ENCODE measurements at places on chromosomes 3 and 15.

DNA sequence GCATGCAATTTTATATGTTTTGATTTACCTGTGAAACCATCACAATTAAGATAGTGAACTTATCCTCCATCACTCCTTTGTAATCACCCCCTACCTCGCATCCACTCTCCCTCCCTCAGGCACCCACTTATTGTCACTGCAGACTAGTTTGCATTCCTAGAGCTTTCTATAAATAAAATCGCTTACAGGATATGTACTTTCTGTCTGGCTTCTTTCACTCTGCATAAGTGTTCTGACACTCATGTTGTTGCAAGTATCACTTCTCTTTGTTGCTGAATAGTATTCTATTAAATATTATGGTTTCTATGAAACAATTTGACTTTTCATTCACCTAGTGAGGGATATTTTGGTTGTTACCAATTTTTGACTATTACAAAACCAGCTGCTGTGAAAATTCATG is 139.3 kb downstream of the RSRC1 start:
- no peak for DNase-seq

DNA sequence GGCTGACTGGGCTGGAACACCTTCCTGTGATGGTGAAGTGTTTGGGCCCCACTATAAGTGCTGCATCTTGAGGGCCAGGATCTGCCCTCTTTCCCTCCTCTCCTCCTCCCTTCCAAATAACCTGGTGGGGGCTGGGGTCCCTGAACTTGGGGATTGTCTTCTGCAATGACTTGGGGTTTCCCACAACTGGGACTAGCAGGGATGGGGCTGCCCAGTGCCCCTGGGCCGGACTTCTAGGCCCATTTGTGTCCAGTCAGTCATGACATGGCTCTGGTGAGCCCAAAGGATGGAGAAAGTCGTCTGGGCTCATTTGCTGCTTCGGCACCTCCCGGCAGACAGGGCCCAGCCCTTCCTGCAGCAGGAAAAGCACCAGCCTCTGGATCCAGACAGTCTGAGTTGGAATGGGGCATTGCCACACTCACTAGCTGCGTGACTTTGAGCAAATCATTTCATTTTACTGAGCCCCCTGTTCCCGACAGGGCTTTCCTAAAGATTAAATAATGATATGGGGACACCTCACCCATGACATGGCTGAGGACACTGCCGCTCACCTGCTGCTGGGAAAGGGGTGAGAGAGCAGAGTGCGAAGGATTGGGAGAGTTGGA is 113.2 kb downstream of the DNAJB8 start:
- no peak for DNase-seq

DNA sequence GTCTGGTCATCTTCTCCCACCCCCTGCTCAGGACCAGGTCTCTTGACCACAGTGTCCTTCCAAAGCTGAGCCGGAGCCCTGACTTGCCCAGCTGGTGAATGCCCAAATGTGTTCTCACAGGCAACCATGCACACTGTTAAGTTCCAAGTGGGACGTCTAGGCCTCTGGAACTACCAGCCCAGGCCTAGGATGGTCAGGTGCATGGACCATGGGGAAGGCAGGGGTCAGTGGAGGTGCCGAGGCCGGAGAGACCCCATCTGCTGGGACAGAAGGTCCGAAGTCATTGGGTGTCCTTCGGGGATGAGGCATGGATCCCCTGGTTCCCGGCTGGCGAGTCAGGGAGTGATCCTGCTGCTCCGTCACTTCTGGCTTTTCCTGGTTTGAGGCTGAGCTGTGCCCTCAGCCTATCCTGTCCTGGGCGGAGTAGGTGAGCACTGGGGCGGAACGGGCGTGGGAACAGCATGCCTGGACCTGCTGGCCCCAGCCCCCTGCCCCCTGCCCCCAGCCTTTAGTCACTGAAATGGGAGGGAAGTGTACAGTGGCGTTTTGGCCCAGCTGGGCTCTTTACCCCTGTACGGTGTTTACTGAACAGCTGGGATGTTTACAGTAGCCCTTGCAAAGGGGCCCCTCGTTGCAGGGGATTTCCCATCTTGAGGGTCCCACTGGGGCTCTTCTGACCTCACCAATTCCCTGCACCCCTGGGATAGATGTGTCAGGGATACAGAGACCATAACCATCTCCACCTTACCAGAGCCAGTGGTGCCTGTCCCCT is 12.1 kb downstream of the SEMA3F start:
- DNase-seq = peak; percentile 93

GRCh38 chr3:82462977-82463376 is 701.5 kb upstream of the GBE1 start:
- no peak for DNase-seq

- no peak for DNase-seq
These were observed 148.0 kb downstream of the TP63 start for GRCh38 chr3:189779166-189779565.

DNA sequence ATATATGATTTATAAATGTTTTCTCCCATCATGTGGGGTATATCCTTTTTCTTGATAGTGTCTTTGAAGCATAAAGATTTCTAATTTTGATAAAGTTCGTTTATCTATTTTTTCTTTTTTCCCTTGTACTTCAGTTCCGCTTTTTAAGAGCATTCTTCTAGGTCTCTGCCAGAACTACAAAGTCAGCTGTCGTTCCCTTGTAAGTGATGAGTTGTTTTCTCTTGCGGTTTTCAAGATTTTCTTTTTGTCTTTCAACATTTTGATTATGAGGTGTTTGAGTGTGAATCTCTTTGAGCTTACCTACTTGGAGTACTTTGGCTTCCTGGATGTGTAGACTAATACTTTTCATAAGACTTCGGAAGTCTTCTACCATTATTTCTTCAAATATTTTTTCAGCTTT is 9.3 kb upstream of the PRICKLE2 start:
- no peak for DNase-seq

- no peak for DNase-seq
These were observed 360.4 kb upstream of the CDIN1 start for GRCh38 chr15:36218991-36219390.

DNA sequence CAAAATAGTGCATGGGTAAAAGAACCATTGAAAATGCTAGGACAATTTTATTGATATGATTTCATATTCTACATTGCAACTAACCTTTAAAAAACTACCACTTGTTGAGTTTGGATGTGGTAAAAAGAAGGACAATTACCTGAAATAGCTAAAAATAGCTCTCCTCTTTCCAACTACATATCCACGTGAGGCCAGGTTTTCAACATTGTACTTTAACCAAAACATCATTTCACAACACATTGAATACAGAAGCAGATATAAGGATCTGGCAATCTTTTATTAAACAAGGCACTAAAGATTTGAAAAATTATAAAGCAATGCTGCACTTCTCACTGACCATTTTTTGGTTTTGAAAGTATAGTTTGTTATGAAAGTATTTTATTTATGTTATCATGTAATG is 28.1 kb upstream of the MRPL3 start:
- DNase-seq = no peak

- DNase-seq = no peak
These were observed 526.8 kb downstream of the VGLL3 start for GRCh38 chr3:86464180-86464579.

GRCh38 chr3:72702997-72703396 is 145.2 kb downstream of the SHQ1 start:
- no peak for DNase-seq

DNA sequence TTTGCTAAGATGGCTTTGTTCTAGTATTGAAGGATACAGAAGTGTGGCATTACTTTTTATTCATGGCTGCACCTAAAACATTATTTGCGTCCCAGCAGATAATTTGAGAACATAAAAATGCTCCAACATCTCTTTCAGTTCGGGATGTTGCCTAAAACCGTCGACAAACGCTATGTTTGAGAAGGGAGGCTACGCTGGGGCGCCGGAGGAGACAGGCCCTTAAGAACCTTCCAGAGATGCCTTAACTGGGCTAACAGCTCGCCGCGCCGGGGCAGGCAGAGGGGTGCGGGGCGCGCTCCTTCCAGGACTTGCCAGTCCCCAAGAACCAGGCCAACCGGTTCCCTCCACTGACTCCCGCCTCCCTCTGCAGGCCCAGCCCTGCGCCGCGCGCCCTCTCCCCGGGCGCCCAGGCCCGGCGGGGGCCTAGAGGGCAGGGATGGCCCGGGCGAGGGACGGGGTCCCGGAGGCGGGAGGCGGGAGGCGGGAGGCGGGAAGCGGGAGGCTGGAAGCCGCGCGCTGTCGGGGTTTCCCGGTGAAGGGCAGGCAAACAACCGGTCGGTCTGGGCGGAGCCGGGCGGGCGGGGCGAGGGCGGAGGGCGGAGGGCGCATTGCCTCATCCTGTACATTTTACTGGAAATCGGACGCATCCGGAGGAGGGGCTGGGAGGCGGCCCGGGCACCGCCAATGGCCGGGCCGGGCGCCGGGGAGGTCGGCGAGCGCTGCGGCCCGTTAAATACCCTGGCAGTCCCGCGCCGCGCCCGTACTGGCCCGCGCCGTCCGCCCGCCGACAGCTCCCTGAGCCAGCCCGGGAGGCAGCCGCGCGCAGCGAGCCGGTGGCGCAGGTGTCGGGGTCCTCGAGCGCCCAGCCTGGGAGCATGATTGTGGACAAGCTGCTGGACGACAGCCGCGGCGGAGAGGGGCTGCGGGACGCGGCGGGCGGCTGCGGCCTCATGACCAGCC is at the start of gene NFKBIZ:
TSS of gene NFKBIZ (plus strand) at position 761 of the 960 bp plus-strand sequence. CDS start at position 876, 115 bp downstream.
- DNase-seq = peak; percentile 91

DNA sequence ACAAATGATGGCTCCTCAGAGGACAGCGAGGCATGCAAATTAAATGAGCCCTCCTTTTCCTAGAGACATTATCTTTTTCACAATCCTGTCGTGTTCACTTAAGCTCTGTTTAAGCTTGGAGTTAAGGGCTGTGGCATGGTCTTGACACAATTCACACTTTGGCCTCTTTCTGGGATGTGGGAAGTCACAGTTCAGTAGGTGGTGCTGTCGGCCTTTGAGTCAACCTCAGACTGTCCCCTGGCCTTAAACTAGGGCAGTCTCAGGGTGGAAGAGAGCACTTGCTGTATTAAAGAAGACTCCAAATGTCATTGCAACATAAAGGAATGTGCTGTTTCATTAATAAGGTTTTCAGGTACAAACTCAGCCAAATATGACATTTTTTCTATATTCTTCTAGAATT is 351.0 kb downstream of the MCTP2 start:
- DNase-seq = no peak

- DNase-seq = peak; percentile 54
These were observed 461.1 kb upstream of the TBL1XR1 start for GRCh38 chr3:177658354-177658753.

DNA sequence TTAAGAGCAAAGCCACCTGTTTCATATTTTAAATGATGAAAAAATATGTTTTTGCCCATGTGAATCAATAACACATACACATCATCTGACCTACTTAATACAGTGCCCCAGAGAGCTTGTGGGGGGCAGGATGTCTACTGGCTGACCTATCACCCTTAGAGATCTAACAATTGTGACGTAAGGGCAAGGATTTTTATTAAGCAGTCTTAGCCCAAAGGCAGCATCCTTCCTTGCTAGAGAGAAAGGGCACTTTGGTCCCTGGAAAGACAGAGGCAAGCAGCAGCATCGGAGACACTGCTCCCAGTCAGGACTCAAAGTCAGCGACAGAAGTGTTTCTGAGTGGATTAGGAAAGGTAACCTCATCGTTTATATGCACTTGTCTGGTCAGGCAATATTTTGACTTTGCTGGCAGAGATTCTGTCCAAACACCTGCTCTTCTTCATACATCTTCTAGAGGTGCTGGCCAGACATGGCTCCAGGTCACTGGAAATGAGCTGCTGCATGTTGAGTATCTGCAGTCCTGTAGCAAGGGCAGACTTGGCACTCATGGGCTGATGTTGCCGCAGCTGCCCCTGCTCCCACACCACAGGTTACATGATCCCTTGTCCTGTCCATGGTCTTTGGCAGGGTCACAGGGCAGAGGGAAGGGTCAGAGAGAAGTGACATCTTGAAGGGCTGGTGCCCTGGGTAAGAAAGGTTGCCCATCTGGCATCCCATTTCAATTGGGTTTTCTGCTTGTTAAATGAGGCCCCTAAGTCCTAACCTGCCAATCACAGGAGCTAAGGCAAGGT is 1.8 kb downstream of the CXCR6 start:
- DNase-seq = no peak

GRCh38 chr3:60048447-60048848 is 998.6 kb upstream of the CFAP20DC start:
- DNase-seq = no peak

DNA sequence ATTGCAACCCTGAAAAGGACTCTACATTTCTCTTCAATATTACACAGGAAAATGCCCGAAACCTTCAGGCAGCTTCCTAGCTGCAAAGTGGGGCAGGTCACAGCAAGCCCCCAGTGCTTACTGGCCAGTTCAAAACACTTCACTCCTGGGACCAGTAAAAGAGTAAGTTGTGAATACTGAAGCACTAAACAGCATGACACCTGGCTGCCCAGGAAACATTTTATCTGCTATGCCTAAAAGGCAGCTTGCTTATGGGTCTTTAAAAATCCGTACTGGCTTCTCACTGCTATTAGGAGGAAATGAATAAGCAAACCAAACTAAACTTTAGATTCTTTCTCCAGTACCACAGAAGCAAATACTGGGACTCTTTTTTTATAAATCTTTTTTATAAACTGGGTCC is 457.9 kb upstream of the ALCAM start:
- DNase-seq = no peak

- DNase-seq = peak; percentile 28
These were observed 716 bp downstream of the SELENOS start for GRCh38 chr15:101276501-101277037.

- DNase-seq = no peak
These were observed 460.9 kb downstream of the OTOL1 start for GRCh38 chr3:161957467-161957866.

GRCh38 chr3:181932039-181932438 is 220.3 kb downstream of the SOX2 start:
- DNase-seq = no peak

GRCh38 chr3:173617490-173617889 is 219.9 kb downstream of the NLGN1 start:
- DNase-seq = no peak

- no peak for DNase-seq
These were observed 516.1 kb upstream of the NAALADL2 start for GRCh38 chr3:174342941-174343501.

Data from RCC 7860 (cell line).